ENCODE measurements at places on chromosomes 12 and 14. TPM values are rescaled to one million over a fixed set of nuclear protein-coding genes. Genes with fewer than 3 reads are reported as not detected.

GRCh38 chr12:75337905-75338304 lies 3.4 kb downstream of the GLIPR1L1 start:
- no peak for DNase-seq

Gene SLC6A15
- 0.56 TPM for total RNA-seq

GRCh38 chr12:120276734-120277133 lies 11.2 kb upstream of the PXN start:
- no peak for DNase-seq

Gene RPL10L
- not detected for total RNA-seq
